AML-193 (cell line): ENCODE measurements at places on chromosomes 13 and 19.

- no peak for DNase-seq
Measured at GRCh38 chr19:48544856-48545750, 6.9 kb upstream of the SULT2B1 start.

- peak; percentile 45 for DNase-seq
Measured at GRCh38 chr19:41882568-41883462, at the start of gene ARHGEF1. TSS of gene ARHGEF1 (plus strand) at chr19:41883184. CDS start at chr19:41888083, 4,899 bp downstream.

DNA sequence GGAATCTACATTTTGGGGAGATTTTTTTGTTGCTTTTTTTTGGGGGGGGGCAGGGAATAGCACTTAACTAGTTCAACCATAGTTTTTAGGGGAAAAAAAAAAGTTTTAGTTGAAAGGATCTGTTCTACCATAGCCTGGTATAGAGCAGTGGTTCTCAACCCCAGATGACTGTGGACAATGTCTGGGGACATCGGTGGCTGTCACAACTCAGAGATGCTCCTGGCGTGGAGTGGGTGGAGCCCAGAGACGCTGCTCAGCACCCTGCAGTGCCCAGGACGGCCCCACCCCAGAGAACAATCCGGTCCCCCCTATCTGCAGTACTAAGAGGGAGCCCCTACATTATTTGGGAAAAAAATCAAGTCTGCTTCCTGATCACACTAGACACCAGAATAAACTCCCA lies 8.3 kb downstream of the GNG7 start:
- DNase-seq = no peak

- DNase-seq = peak; percentile 93
Measured at GRCh38 chr19:2478278-2478755, 2.4 kb downstream of the GADD45B start.

DNA sequence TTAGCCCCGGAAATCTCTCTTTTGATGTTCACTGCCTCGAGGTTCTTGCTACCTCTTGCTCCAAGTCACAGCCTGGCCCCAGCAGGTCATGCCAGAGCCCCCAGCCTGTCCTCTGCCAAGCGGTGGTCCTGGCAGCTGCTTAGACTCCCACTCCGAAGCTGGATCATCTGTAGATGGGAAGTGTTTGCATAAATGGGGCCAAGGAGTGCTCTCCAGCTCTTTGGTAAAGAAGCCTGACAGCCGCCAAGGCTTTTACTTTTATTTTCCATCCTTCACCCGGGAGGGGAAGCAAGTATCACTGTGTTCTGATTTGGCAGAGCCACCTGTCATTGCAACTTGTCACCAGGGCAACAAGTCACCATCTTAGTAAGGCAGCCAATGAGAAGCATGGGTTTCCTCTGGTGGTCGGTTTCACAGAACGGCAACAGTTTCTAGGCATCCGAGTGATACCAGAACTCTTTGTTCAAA lies 10.6 kb upstream of the RETN start:
- no peak for DNase-seq

- DNase-seq = no peak
Measured at GRCh38 chr13:96797136-96797535, 197.1 kb downstream of the OXGR1 start.

DNA sequence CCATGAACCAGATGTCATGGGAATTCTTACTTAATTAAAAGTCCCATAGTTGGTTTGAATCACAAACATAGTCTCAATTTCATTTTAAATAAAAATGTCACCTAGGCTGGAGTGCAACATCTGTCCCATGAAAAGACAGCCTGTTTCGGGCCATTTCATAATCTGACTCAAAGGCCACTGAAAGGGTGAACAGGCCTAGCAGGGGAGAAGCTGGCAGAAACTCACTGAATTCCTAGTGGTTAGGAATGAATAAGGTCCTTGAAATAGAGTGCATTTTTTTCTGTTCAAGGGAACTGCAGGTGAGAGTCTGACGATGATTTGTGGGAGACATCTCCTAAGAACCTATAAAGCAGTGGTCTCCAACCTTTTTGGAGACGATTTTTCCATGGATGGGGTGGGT lies 44.0 kb upstream of the PCCA start:
- DNase-seq = no peak

GRCh38 chr13:111874981-111875380 lies 192.0 kb upstream of the SOX1 start:
- DNase-seq = no peak

GRCh38 chr19:46661735-46662592 lies 982 bp upstream of the DACT3 start:
- peak; percentile 74 for DNase-seq

DNA sequence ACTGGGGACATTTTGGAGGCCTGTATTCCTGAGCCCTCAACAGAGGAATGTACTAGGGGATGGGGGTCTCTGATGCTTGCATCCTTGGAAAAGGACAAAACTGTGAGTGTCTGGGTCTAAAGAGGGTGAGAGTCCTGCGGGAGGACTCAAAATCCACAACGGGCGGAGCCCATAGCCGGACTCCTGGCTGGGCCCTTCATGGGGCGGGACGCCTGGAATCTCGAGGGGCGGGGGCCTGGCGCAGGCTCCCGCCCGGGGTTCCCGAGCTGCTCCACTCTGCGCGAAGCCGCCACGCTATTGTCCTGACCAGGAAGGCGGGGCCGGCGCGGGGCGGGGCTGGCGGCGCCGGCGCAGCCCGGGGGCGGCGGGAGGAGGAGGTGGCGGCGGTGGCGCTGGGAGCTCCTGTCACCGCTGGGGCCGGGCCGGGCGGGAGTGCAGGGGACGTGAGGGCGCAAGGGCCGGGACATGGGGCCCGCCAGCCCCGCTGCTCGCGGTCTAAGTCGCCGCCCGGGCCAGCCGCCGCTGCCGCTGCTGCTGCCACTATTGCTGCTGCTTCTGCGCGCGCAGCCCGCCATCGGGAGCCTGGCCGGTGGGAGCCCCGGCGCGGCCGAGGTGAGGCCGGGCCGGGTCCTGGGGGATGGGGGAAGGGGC lies at the start of gene APLP1:
Gene APLP1, plus strand, starts transcription at position 403 of the 651 bp plus-strand sequence. Its CDS starts 63 bp downstream, at position 466.
- DNase-seq = no peak

GRCh38 chr19:4379383-4380253 lies 20.7 kb downstream of the SH3GL1 start:
- DNase-seq = no peak

DNA sequence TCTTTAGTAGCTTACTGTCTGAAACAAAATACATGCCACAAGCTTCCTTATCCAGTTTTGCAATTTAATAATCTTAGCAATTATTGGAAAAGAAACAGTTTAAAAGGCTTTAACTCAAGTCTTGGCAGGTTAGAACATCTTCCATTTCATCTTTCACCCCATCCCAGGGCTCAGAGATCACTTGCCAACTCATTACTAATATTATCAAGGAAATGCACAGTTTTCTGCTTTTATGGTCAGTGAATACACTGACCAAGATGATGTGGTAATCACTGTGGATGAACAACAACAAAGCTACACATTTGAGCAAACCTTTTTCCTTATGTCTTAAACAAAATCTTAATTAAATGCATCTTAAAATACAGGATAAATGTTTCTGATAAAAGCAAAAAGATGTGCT lies 48.0 kb upstream of the ITM2B start:
- DNase-seq = no peak

GRCh38 chr13:74325106-74325505 lies 190.9 kb upstream of the KLF12 start:
- no peak for DNase-seq

- DNase-seq = no peak
Measured at GRCh38 chr13:94369972-94370436, 109.5 kb downstream of the DCT start.

- DNase-seq = no peak
Measured at GRCh38 chr19:5035105-5035761, 66.3 kb downstream of the KDM4B start.

GRCh38 chr13:28653111-28653510 lies 5.8 kb upstream of the POMP start:
- no peak for DNase-seq

DNA sequence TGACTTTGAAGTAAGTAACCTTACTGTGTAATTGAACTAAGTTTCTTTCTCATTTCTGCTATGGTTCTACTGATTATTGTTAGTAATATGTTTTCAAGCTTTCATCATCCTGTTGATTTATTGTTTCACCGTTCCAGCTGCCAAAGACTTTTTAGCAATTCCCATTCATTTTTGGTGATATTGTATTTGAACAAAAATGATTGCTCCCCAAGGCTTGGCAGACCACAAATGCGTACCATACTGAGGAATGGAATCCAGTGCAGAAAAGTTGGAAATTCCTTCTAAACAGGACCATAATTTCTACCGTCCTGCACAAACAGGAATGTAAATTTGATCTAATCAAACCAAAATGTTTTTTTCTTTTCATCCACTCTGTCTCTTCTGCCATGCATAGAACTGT lies 10.7 kb downstream of the EPSTI1 start:
- DNase-seq = no peak

DNA sequence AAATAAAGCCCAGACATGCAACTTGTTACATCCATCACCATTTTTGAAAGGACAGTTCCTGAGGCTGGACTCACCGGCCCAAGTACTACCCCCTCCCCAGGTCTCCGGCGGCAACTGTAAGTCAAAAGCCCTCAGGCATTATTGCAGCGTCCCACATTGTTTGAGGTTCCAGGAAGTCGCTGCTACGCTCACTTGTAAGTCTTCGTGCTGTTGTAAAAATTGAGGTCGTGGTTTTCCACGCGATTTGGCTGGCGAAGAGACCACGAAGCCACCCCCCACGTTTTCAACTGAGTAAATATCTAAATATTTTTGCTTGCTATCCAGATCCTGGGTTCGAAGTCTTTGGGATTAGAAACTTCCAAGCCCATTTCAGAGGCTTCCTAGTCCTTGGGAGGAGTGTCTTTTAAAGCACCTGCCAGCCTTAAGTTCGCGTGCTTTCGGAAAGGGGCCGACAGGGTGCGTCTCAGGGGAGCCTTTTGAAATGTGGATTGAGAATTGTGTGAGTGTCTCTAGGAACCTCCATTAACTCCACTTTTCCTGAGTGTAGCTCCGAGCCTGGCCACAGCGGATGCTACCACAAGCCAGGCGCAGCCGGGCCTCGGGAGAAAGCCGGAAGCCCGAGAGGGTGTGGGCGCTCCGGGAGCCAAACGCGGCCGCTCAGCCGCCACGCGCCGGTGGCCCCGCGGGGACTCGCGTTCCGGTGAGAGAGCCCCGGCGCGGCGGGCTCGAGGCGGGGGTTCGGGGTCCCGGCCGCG lies 434 bp upstream of the FNDC3A start:
- DNase-seq = peak; percentile 92

GRCh38 chr19:56350416-56351045 lies 35.9 kb upstream of the ZSCAN5A start:
- DNase-seq = peak; percentile 64

GRCh38 chr19:34662919-34663318 lies 14.0 kb downstream of the SCGB2B2 start:
- peak; percentile 57 for DNase-seq

DNA sequence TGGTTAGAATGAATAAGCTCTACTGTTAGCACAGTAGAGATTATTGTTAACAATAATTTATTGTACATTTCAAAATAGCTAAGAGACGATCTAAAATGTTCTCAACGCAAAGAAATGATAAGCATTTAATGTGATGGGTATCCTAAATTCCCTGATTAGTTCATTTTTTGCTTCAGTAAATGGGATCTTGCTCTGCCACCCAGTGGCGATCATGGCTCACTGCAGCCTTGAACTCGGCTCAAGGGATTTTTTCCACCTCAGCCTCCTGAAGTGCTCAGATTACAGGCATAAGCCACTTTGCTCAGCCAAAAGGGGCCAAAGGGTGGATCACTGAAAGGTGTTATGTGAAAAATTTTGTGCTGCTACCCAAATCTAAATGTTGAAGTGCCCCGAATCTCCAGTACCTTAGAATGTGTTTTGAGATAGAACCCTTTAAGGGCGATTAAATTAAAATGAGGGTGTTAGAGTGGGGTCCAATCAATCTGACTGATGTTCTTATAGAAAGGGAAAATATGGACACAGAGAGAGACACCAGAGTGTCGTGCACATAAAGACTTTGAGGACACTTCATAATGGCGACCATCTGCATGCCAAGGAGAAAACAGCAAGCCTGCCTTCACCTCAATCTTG lies 31.5 kb upstream of the ZNF766 start:
- DNase-seq = peak; percentile 63

DNA sequence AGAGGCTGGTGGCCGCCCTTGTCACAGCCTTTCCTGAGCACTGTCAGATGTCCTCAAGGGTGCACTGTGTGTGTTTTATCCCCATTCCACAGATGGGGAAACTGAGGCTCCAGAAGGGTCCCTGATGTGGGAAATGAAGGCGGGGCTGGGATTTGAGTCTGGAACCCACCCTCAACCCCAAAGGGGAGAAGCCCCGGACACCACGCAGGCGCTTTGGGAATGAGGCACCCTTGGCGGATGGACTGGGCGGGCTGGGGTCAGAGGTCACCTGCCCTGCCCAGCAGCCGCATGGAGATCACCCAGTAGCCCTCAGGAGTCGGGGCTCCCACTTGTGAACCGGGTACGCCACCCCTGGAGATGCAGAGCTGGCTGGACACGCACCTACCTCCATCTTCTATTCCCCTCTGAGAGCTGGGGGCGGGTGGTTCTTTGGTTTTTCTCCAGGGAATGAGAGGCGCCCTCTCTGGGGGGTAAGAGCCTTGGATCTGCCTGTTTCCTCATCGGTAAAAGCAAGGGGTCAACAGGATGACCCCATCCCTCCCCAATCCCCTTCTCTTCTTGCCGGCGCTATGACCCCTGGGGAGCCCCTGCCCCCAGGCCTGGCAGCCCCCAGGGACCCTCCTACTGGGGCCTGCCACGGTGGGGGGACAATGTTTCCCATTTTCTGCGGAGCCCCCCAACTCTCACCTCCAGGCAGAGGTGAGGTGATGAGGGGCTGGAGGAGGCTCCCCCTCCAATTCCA lies 8.3 kb upstream of the ONECUT3 start:
- no peak for DNase-seq

- no peak for DNase-seq
Measured at GRCh38 chr19:53881482-53882390, at the start of gene PRKCG. TSS of gene PRKCG (plus strand) at chr19:53882197. CDS start at chr19:53882495, 298 bp downstream.

DNA sequence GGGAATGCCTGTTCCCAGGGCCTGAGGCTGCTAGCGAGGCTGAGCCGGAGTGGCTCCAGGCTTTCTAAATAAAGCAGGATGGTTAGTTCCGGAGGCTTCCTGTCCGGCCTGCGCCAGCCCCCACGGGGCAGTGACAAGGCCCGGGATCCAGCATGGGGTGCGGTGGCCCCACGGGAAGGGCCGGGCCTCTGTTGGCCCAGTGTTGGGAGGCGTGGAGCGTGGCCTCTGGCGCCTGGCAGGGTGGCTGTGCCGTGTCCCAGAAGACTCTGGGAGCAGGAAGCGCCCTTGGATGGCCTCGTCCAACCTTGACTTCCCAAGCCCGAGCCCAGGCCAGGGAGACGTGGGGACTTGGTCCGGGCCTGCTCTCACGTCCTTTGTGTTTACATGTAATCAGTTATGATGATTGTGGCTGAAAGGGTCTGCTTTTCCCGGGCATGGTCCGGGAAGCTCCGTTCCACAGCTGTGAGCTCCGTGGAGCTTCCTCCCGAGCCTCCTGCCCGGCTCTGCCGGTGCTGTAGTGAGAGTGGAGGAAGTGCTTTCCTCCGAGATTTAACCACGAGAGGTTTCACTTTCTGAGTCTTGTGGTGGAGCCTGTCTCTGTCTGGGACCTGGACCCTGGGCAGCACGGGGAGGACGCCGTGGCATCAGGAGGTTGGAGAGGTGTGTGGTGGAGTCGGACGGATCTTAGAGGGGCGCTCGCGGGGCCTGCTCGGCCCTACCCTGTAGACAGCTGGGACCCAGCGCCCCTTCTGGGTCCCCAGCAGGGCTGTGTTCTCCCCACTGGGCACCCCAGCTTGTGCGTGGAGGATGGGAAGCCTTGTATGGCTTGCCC lies 4.6 kb downstream of the GNA11 start:
- no peak for DNase-seq

- DNase-seq = no peak
Measured at GRCh38 chr19:44149776-44150175, 8.4 kb downstream of the ZNF234 start.

- no peak for DNase-seq
Measured at GRCh38 chr13:109802936-109803335, 16.6 kb upstream of the IRS2 start.
